ENCODE measurements at places on chromosomes 12 and 14.

DNA sequence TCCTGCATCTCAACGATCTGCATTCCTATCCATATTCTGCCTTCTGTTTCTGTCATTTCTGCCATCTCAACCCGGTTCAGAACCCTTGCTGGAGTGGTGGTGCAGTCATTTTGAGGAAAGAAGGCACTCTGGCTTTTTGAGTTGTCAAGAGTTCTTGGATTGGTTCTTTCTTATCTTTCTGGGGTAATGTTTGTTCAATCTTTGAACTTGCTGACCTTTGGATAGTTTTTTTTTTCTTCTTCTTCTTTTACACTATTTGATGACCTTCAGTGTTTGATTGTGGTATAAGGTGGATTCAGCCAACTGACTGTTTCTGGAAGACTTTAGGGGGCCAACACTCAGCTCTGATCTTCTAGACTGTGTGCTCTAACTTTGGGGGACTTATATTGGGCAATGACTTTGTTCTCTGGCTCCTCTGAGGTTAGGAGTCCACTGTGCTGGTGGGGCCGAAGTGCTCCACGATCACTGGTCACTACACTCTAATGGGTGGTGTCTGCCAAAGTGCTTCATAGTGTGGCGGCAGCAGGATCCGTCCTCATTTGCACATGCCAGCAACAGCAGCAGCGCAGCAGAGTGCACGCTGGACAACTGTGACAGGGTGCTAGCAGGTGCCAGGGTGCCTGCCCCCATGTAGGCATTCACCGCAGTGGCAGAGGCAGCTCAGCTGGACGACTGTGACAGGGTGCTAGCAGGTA, 255.8 kb downstream of the FBXL14 start:
- DNase-seq: no peak

DNA sequence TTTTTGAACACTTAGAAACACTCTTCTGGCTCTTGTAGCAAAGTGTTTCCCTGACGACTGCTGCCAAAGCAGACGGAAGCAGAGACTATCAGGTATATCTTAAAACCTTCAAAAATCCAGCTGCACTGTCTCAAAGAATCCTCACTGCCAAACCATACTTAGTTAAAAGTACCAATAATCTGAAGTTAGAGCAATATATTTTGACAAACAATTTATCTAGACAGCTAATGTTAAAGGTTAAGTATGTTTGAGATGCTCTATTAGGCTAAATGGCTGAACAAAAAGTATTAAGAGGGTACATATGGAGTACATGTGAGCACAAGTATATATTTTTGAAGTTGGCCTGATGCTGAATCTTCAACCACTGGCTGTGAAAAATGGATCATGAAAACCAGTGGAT, 331.9 kb upstream of the DIO2 start:
- DNase-seq: no peak

GRCh38 chr12:125544960-125545359, 479.7 kb downstream of the AACS start:
- DNase-seq: no peak

DNA sequence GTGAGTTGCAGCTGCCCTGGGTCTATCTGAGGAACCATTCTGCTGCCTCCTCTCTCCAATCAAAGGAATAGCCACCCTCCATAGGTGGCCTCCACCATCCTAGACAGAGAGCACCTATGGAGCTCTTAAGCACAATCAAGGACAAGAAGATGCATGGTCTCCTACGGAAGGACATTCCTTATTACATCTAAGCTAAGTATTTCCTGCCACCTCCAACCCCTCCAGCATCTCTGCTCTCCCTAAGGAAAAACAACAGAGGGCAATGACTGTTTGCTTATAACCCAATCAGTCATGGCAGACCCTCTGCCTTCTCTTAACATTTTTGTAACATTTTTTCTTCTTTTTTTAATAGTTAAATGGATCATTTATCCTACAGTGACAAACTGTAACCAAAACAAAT, 14.8 kb upstream of the OR6J1 start:
- no peak for DNase-seq

- no peak for DNase-seq
Measured at GRCh38 chr14:99745307-99745951, 47.8 kb upstream of the EML1 start.

DNA sequence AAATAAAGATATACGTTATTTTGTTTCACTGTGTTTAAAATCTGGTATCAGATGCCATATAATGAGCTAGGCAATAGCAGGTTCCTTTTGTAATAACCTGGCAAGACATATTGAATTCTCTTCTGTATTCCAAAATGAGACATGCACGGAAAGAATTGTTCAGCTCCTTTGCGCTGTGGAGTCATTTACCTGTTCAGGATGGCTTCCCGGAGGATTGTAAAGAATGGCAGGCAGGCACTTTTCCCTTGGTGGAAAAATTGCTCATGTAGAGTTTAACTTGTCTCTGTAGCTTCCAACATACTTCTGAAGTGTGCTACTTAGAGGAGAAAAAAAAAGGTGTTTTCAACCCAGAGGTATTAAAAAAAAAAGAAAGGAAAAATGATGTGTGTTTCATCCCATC, 805.2 kb downstream of the GALC start:
- no peak for DNase-seq

DNA sequence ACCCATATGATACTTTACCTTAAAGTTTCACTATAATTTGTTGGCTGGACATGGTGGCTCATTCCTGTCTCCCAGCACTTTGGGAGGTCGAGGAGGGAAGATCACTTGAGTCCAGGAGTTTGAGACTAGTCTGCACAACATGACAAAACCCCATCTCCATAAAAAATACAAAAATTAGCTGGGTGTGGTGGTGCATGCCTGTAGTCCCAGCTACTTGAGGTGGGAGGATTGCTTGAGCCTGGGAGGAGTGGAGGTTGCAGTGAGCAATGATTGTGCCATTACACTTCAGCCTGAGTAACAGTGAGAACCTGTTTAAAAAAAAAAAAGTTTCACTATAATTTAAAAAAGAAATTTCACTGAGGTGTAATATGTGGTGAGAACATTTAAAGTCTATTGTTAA, 21.2 kb downstream of the DERA start:
- DNase-seq: no peak

DNA sequence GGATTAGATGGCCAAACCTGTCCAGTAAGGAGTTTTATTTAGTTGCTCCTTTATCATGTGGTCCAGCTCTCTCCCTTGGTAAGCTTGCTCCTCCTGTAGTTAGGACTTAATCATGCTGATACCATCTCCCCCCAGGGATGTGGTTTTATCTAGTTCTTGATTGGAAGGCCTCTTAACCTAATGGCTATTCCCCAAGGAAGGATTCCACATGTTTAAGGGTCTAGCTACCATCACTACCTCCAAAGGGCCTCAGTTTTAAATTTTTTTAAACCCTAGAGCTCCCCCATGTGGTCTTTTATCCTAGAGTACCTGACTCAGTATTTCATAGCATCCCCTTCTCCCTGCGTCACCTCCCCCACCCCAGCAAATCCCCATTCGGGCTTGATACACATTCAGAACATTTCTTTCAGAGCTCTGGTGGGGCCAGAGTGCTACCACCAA, 22.5 kb downstream of the MAP3K12 start:
- no peak for DNase-seq

DNA sequence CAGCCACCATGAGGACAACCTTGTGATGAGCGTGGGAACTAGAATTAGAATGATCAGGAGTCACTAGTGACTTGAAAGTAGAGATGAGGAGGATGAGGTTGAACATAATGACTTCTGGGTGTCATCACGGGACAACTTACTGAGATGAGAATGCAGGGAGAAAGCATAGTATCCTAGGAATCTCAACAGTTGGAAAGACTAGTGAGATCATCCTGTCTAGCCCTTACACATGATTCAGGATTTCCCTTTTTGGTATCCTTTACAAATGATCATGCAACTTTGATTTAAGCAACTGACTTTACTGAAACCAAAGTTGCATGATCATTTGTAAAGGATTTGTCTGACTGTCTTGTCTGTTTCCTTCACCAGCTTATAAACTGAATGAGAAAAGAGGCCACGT, 51.8 kb upstream of the HIF1A start:
- DNase-seq: no peak

DNA sequence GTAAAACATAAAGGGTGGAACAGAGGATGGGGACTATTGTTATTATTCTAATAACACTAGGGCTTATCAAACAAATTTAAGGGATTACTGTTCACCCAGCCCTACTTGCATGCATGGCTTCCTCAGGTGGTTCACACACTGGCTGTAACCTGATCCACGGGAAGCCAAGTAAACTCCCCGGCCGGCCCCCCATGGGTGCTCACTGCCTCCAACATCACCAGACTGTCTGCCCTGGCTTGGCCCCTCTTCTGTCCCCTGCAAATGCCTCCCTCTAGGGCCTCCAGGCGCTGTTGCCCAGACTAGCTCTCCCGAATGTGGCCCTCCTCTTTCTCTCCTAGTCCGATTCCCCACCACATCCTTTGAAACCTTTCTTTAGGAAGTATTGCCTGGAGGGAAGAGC, 18.6 kb downstream of the FAIM2 start:
- DNase-seq: no peak

GRCh38 chr14:33756833-33757232, 194.0 kb downstream of the EGLN3 start:
- no peak for DNase-seq

DNA sequence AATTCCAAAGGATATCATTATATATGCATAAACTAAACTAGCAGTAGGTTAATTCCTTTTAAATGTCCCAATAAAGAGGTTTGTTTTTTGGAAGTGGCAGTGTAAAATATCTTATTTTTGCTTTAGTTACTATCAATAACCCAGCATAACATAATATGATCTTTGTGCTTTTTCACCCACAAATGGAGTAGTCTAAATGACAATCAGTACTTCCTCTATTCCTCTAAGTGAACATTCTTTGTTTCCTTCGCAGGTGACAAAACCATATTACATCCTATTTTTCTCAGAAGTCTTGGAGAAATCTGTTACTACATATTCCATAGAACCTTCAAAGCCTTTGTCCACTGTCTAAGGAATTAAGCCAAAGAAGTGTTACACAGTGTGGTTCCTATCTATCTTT, 62.5 kb downstream of the MED13L start:
- no peak for DNase-seq

GRCh38 chr14:34782031-34782430, 67.6 kb upstream of the CFL2 start:
- no peak for DNase-seq

DNA sequence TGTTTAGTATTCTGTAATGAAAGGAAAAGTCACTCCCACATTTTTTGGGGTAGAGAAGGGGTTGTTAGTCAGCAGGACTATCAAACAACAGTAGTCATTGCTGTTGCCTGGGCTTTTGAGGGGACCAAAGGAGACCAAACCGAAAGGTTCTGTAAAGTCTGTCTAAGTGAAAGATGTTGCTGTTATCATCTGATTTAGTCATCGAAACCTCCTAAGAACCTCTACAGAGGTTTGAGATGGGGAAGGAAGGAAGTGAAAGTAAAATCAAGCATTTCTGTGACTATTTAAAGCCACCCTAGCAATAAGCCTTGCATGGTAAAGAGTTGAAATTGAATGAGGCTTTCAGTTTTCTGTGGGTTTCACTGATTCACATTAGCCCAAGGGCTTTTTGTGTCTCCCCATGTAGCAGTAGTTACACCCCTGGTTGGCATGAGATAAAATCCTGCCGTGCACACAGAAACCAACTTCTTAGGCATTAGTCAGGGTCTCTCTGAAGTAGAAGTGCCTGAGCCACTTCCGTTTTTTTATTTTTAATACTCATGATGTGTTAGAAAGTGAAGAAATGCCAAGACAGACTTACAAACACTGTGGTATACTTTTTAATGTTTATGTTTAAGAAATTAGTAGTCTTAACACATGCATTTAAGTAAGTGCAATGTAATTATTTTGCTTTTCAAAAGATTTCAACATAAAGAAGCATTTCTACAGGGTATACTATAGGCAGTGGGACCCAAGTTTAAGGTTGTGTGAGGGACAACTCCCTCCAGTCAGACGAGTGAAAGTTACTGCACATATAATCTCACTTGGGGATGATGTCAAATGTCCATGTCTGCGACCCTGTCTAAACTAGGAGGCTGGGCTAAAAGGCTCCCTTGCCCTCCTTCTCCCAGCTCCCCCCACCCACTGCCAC, 50.4 kb downstream of the DYRK2 start:
- no peak for DNase-seq

DNA sequence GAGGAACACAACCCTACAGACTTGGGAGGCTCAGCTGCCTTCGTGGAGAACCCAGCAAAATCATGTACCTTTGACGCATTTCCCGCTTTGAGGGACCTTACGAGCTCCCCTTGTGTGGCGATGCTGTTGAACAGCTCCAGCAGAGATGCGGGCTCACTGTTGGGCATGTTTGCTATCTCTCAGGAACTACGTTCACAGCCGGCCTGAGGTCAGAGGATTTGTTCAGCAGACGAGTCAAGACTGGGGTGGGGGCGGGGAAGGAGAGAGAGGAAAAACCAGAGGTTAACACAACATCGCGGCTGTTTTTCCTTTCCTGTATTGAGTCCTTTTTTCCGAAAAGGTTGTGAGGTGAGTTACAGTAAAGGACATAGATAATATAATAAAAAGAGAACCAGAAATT, 45.9 kb downstream of the SLC25A47 start:
- DNase-seq: no peak

DNA sequence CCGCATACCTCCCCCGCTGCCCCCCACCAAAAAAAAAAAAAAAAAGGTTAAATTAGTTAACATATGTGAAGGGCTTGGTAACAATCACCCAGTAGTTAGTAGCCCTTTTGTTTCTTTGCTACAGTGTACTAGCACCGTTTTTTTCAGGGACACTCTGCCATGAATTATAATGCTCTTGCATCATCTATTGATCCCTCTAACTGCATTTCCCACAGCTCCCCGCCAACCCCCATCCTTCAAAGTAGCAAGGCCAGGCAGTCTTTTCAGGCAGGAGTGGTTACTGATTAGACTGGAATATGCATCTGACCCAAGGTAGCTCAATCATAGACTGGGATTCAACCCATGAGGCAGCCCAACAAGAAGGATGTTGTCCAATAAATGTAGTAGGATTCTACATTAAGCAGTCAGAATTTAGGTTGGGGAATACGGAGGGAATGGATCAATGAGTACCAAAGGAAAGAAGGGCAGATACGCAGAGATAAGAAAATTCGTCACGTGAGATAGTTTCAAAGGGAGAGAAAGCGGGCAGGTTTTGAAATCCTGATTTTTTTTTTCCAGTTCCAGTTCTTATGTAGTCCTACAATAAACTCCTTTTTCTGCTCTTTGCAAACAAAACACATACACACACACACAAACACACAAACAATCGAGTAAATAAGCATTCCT, 39.8 kb upstream of the CRACR2A start:
- DNase-seq: no peak

DNA sequence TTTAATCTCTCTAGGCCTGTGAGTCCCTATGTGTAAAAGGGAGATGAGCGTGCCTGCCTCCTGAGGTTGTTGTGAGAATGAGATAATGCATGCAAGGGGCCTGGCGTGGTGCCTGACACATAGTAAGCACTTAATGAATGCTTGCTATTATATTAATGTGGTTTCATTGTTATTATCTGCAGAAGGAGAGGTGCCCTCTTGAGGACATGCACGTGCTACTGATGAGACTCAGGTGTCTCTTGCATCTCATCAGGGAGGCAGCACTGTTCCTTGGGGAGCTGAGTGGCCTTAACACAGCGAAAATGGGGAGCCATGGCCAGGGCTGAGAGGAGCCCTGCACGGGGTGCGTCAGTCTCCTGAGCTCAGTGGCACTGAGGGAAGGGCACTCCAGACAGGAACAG, 29.9 kb upstream of the BCDIN3D start:
- DNase-seq: no peak

- no peak for DNase-seq
Measured at GRCh38 chr12:104737791-104738301, 220.2 kb downstream of the SLC41A2 start.
